ENCODE measurements at places on chromosomes 3 and 15. TPM values are rescaled to one million over a fixed set of nuclear protein-coding genes. Genes with fewer than 3 reads are reported as not detected.

The MEGF11 gene
- total RNA-seq = not detected

The GOLGA6D gene
- total RNA-seq = 0.14 TPM

The DLEC1 gene
- 1.9 TPM for total RNA-seq

The ESYT3 gene
- 0.14 TPM for total RNA-seq

The FANCD2 gene
- total RNA-seq = 69.7 TPM

The NRROS gene
- total RNA-seq = 17.2 TPM

The ZNF860 gene
- total RNA-seq = 1.7 TPM

The APH1B gene
- total RNA-seq = 2.6 TPM

The DNAH1 gene
- 19.8 TPM for total RNA-seq

The CAMK2N2 gene
- total RNA-seq = 0.34 TPM

The GRAMD2A gene
- not detected for total RNA-seq

The MED12L gene
- total RNA-seq = 1.5 TPM

- no peak for DNase-seq
Observed at GRCh38 chr3:112297714-112298113, 3.7 kb upstream of the SLC9C1 start.

DNA sequence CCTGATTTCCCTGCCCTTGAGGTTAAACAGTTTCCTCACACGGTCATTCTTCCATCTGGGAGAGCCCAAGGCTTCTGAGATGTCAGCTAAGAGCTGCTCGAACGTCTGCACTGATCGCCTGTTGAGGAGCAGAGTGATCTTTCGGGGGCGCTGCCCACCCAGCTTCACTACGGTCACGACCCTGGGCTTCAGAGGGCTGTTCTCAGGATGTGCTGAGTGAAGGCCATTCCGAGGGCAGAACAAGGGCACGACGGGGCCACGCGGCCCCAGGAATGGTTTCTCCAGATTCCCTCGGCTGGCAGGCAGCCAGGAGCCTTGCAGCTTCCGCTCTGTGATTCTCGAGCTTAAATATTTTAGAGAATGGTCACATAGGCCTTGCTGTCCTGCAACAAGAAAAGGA is 25.7 kb downstream of the DCLK3 start:
- no peak for DNase-seq

DNA sequence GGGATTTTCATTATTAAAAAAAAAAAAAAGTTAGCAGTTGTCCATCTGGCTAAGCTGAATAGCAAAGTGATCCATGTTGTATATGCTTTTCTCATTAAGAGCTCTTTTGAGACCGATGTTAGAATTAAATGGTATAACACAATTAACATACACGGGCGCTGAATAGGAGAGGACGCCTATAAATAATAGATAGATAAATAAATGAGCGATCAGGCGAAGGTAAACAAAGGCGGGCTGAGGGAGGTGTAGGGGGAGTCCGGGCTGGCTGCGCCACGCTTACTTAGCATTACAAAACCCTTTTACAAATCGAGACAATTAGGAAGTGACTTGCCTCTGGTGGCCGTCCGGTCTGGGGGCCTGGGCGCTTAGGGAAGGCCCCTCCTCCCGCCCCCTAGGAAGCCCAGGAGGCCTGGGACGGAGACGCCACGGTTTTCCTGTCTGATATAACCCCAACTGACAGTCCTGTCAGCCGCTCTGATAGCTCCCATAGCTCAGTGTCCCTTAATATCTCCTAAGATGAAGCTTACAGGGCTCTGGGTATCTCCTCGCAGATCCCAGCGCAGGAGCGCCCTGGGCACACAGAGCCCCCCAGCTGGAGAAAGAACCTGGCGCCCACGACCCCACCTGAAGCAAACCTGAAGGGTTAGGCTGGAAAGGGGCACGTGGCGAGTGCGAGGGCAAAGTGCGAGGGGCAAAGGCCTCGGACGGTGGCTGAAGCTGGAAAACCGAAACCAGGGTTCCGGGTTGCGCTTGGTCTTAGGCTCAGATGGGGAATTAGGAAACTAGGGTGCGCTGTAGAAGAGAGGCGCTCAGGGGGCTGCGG is 3.6 kb downstream of the SOX14 start:
- DNase-seq = no peak

DNA sequence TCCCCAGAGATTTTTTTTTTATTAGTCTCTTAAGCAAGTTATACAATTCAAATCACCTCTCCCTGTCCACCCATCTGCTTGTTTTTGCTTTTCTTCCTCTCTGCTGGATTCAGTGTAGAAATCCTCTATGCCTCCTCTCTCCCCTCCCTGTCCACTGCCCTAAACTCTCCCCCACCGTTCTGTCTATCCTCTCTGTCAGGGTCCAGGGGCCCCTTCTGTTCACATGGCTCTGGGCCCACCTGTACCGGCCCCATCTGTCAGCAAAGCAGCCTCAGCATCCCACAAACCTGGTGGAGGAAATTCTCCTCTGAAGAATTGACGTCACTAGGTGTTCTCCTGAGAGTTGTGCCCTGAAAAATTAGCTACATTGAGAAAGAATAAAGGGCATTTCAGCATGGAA is 137.6 kb upstream of the CMC1 start:
- DNase-seq = no peak

- no peak for DNase-seq
Observed at GRCh38 chr15:58171476-58172061, 33.4 kb downstream of the AQP9 start.

- DNase-seq = no peak
Observed at GRCh38 chr3:128190501-128190900, 37.2 kb downstream of the EEFSEC start.

DNA sequence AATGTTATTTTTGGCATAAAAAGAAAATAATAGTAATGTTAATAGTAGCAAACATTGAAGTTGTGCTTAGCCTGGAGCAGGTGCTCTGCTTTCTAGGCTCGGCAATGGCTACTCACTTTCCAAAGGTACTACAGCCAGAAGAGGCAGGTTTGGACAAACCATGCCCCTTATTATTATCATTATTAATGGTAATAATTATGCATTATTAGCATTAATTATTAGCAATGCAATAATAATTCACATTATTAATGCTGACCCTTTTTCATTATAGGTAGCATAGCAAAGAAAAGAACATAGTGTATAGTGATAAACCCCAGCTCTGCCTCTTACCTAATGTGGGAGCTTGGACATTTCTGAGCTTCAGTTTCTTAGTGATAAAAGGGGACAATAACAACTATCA is 171.4 kb downstream of the EDEM1 start:
- no peak for DNase-seq
